ENCODE measurements at places on chromosomes 2 and 18.

GRCh38 chr2:84970210-84970867 is 622 bp upstream of the KCMF1 start:
- peak; percentile 8 for DNase-seq

- DNase-seq, result no peak
Observed at GRCh38 chr2:174916270-174916930, 88.8 kb downstream of the CHN1 start.

GRCh38 chr2:223071139-223071538 is 19.1 kb downstream of the KCNE4 start:
- DNase-seq, result no peak

DNA sequence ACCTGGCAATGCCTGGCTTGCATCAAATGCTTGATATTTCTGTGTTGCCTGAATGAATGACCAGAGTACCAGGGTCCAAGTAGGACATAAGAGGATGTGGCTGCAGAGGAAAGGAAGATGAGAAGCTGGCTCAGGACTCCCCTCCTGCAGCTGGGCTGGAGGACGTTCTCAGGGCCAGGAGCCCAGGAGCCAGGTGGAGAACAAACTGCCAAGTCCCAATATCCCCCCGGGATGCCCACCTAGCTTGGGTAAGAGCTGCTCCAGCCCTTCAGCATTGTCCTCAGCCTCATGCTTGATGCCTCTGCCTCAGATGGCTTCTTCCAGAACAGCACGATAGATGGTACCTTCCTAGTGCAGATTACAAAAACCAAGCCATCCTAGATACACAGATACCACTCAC is 8.6 kb upstream of the ATP6V1B1 start:
- DNase-seq, result no peak

GRCh38 chr18:3664563-3665178 is 214.7 kb downstream of the TGIF1 start:
- no peak for DNase-seq

- DNase-seq, result no peak
Observed at GRCh38 chr2:238299803-238300202, 11.4 kb upstream of the PER2 start.

Measured in esophagus squamous epithelium (tissue), 5 donors.